GM12865 (cell line): ENCODE measurements at places on chromosomes 1 and 21.

- no peak for DNase-seq
Measured at GRCh38 chr1:158003406-158003800, 10.0 kb downstream of the KIRREL1 start.

DNA sequence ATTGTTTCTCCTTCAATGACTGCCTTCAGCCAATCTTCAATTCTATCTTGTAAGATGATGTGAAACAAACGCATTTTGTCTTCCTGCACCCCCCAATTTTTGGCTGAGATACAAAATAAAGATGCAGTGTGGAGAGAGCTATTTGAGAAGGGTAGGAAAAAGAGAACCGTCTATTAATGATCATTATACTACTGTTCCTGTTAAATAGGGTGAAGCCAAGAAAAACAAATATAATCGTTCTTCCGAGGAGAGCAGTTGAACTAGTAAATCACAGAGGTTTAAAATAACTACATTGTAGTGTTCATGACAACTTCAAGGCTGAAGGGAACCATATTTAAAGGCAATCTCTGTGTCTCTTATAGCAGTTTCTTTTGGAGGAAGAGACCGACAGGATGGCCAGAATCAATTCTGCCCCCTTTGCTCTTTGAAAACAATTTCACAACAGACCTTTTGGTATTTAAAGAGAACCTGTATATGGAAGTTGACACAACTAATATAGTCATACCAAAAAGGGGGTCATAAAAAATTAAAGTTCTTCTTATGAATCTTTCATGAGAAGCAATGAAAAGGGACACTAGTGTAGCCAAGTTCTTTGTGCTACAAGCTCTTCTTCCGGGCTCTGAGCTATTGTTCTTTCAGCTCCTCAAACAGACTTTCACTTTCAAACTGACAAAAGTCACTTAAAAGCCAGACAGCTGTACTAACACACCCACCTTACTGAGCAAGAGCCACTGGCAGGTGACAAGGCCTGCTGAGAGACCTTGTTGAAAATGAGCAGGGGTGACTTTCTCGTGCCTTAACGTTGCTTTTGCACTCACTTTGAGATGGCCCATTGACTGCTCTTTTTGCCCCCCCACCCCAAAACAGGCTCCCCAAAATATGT lies 30.9 kb downstream of the PROX1 start:
- peak; percentile 62 for DNase-seq

DNA sequence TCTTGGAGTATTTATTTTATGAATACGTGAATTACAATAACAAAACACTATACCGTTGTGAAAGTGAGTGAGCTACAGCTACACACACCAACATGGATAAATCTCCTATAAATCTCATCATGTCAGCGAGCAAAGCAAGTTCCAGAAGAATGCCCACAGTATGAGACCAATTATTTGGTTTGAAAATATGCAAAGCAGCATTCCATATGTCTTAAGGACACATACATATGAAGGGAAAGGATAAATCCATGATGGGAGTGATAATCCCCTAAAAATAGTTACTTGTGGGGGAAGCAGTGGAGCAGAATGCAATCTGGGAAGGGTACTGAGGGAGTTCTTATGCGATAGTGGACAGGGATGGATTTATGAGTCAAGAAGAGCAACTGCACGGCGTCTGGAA lies 261.3 kb downstream of the DISC1 start:
- DNase-seq, result no peak

GRCh38 chr1:111943066-111943465 lies 46.4 kb downstream of the KCND3 start:
- no peak for DNase-seq

DNA sequence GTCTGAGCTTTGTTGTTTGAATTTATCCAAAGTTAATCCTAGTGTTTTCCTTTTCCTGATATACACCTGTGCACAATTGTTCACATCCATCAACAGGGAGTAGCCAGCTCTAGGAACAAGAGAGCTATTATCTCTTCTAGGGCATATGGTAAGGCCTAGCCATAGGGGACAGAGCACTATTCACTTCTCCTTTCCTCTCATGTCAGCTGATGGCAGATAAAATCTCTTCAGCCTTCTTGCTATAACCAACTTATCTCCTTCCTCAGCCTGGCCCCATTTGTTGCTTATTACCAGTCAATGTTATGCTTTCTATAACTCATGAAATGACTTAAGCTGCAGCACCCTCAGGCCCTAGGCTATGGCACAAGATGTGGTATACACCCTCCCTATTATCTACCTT lies 38.9 kb downstream of the PATJ start:
- DNase-seq, result no peak

DNA sequence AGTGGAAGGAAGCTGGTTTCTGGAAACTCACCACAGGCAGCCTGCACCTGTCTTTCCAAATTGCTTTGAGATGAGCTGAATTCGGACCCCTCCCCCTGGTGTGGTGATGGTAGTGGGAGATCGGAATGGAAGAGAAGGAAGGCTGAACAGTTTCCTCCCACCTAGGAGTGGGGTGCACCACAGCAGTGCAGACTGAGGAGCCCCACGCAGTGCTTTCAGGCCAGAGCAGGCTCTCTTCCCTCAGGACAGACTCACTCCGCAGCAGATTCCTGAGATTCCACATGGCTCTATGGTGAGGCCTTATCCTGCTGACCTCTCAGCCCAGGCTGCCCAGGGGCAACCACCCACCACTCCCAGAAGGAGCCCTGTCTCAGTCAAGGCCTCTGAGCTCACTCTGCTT lies 80.9 kb downstream of the ATP1A1 start:
- DNase-seq, result no peak
